ENCODE measurements at places on chromosomes 11 and 22.

- DNase-seq = no peak
Measured at GRCh38 chr11:119865661-119866156, 136.7 kb upstream of the NECTIN1 start.

- no peak for DNase-seq
Measured at GRCh38 chr22:40409613-40410113, 39.3 kb downstream of the SGSM3 start.

GRCh38 chr11:29051935-29052334 lies 943.7 kb downstream of the METTL15 start:
- DNase-seq = no peak

- DNase-seq = no peak
Measured at GRCh38 chr11:44306918-44307244, 3.1 kb downstream of the ALX4 start.

- DNase-seq = no peak
Measured at GRCh38 chr11:85725510-85726258, 39.7 kb upstream of the CCDC89 start.

DNA sequence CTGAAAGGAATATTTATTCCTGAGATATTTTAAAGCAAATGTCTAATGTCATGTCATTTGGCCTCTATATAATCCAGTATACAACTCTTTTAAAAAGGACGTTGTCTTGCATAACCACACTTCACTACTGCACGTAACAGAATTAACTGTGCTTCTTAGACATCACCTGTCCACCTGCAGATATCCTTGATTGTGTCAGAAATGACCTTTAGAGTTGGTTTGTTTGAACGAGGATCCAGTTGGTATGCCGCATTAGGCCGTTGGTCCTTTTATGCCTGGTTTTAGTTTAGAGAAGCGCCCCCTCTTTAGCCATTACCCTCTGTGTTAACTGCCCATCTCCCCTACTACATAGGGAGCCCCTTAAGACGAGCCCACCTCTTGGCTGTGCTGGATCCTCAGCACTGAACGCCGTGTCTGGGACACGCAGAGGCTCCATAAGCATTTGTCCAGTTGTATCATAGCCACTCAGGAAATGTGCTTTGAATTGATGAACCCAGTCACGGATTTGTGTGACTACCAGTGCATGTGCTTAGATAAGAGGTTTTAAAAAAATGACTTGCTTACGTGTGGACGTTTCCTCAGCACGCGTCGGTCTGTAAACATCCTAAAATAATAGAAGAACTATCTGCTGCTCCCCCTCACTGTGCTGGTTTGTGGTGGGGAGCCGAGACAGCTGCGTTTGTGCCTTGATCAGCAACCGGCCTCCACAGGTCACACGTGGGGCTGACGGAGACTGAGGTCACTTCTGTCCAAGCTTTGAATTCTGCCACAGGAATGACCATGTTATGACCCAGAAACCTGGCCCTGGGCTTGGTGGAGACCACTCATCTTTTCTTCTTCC lies 4.0 kb downstream of the MICAL2 start:
- DNase-seq = no peak

DNA sequence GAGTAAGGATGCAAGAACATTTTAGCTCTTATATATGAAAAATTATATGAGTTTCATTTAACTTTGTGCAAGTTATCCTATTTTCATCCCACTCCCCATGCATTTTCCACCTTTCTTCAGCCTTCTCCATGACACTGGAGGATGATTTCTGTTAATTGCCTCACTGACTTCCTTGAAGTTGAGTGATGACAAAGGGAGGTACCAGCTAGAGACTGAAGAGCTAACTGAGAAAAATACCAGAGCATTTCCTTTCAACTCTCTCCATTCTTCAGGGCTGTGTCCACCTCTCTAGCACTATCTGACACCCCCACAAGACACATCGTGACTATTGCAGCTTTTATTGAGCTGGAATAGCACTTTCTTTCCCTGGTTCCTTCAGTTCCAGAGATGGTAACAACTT lies 711.6 kb upstream of the LRRC4C start:
- DNase-seq = no peak

DNA sequence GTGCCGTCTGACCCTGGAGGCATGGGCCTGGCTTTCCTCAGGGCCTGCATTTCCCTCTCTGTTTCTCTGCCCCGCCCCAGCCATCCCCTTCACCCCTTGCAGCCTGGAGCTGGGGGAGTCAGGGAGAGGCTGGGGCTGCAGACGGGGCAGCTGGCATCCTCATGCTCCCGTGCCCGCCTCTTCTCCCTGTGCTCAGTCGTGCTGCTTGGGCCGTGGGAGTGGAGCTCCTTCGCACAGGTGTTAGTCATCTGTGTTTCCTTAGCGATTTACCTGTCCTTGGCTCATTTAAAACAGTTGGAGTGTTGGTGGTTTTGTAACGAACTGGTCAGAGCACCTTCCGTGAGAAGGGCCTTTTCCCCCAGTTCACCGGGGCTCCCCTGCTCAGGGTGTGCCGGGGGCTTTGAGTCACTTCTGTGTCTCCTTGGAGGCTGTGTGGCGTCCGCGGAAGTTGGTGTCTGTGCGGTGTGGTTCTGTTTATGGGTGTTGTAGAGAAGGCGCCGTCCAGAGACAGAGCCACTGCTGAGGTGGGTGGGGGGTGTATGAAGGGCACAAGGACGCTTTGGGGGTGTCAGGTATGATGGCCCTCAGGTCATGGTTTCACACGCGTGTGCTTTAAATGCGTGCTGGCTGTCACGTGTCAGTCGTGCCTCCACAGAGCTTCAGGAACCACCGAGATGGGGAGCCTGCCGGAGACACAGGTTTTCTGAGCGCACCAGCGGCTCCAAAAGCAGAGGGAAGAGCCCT lies 19.5 kb downstream of the BRSK2 start:
- DNase-seq = no peak

GRCh38 chr11:68216171-68216938 lies 3.3 kb upstream of the KMT5B start:
- no peak for DNase-seq

- DNase-seq = no peak
Measured at GRCh38 chr11:66853242-66854229, 3.3 kb upstream of the LRFN4 start.

GRCh38 chr11:31610544-31610943 lies 101.0 kb downstream of the ELP4 start:
- no peak for DNase-seq

GRCh38 chr22:25235547-25236290 lies 16.3 kb downstream of the CRYBB2 start:
- DNase-seq = peak; percentile 81

- no peak for DNase-seq
Measured at GRCh38 chr11:1466784-1467183, 19.8 kb downstream of the MOB2 start.

GRCh38 chr22:37681556-37682049 lies 4.5 kb upstream of the NOL12 start:
- DNase-seq = peak; percentile 76

Measured in left cardiac atrium (tissue), 4 donors.